Keratinocyte (primary cell): ENCODE measurements at places on chromosomes 11 and 22.

DNA sequence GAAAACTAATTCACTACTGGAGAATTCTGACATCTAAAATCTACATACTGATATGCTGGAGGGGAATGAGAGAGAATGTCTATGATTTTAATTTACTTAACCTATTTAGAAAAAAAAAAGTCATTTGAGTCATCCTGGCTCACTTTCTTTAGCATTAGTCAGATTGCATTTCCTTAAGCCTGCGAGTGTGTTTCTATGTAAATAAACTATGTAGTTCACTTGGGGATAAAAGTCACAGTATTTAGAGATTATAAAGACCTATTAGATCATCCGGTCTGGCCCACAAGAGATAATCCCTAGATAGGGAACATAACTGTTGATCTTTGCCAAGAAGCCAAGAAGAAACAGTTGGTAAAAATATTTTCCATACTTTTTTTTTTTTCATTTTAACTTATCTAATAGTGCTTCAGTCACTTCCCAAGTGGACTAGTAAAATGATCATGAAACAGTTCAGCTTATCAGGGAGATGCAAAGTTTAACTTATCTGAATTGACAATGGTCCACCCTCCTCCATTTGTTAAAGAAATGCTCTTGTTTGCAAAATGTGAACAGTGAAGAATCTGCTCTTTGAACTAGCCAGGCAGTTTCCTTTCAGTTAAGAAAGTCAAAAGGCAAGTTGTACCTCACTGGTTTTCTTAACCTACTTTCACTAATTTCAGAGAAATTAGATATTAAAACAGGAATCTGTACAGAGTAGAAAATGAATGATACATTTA, 21.2 kb upstream of the BLID start:
- DNase-seq, result no peak

- DNase-seq, result no peak
Measured at GRCh38 chr11:116217006-116217405, 555.8 kb downstream of the BUD13 start.

DNA sequence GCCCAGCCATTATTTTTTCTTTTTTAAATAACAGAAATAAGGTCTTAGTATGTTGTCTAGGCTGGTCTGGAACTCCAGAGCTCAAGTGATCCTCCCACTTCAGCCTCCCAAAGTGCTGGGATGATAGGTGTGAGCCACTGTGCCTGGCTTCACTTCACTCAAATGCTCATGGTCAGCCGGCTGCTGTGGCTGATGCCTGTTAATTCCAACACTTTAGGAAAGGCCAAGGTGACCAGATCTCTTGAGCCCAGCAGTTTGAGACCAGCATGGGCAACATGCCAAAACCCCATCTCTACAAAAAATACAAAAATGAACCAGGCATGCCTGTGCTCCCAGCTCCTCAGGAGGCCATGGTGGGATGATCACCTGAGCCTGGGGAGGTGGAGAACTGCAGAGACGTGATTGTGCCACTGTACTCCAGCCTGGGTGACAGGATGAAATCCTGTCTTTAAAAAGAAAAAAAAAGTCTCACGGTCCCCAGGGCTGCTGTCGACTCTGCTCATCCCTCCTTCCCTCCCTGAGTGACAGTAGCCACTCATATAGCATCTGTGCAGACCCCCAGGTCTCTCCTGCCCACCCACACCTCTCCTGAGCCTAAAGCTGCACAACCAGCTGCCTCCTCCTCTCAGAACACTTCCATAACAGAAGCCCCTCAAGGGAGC, 3.6 kb downstream of the YDJC start:
- no peak for DNase-seq

DNA sequence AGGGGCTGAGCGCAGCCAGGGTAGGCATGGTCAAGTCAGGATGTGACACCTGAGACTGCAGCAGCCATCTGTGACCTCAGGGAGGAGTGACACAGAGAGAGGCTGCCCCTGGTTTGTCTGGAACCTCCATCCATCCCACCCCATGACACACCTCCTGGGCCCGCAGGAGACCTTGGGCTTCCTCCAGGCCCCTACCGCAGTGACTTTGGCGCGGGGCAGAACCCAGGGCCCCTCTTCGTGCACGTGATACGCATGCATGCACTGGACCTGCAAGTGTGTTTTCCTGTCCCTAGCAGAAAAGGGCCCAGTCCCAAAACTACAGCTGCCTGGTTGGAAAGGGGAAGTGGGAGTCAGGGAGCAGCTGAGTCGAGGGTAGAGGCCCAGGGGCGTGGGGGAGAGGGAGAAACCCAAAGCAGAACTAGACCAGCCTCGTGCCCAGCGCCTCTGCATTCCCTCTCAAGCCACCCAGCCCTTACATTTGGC, 7.9 kb upstream of the CYTH4 start:
- no peak for DNase-seq

DNA sequence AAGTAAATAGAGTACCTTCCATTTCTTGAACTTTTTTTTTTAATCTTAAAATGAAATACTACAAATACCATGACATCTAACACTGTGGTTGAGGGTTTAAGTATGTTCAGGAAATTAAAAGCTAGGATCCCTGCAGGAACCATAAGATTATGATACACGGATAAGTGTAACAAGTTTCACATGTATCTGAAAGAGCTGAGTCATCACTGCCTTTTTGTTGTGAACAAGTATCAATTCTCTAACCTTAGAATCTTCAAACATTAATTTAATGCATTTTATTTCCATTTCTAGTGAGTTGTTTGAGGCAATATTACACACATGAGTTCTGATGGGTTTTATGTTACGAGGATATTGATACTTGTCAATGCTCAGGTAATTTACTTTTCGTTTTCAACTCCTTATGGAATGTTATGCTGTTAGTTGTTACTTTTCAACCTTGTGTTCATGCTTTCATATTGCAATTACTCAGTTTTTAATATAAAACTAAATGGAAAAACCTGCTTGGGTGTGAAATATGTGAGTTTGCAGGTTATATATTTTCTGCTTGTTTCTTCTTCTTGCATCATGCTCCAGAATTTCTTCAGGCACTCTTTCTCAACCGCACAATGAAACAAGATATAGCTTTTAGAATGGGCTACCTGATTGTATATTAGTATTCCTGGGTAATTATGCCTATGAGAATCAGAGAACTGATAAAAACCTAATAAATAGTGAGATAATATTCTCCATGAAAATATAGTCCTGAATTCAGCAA, 361.3 kb upstream of the MTNR1B start:
- no peak for DNase-seq

GRCh38 chr11:1260023-1260501, 37.2 kb downstream of the MUC5B start:
- no peak for DNase-seq

DNA sequence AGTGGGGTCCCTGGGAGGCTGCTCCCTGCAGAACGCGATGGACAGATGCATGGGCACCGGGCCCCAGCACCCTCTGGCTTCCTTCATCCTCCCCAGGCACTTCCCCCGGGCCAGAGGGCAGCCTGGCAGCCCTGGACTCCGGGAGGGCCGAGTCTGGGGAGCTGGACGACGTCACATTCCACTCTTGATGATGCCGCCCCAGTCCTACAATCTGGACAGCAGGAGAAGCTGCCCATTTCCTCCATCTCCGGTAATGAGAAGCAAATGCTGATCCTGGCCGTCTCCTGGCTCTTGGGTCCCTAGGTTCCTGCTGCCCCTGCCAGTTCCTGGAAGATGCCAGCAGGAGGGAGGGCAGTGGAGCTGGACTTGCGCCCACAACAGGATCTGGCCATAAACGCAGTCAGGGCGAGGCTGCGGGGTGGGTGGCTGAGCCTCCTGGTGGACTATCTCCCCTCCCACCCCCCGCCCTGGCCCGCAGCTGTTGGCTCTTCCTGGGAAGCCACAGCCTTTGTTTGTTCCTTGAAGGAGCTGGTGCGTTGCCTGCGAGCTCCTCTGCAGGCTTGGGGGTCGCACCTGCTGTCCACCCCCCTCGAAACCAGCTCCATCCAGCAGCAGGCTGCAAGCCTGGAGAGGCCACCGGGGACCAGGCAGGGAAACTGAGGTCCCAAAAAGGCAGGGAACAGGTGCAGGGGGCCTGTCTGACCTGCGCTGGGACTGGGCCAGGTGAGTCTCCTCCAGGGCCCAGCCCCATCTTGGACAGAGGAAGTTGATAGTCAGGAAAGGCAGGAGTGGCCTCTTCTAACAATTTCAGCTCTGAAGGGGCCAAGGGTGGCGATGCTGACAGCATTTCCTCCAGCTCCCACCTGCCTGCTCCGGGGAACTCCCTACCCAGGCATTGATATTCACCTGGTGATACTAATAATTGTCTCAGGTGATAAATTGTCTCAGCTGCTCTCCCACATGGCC, 17.9 kb upstream of the MUC6 start:
- no peak for DNase-seq

GRCh38 chr11:35815556-35816315, 128.1 kb upstream of the LDLRAD3 start:
- no peak for DNase-seq

DNA sequence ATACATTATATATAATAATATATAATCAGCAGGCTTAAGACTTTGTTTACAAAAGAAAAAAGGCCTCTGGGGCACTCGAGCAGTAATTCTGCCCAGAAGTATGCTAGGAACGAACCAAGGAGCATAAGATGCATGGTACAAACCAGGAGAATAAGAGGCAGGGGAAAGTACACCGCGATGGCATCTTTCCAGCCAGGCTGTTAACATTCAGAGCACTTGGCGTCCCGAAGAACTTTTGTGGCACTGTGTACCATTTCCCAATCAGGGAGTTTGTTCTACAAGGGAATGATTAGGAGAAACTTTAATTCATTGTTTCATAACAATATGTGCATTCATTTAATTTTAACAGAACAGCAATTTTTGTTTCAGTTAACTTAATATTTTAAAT, 125.1 kb downstream of the WT1 start:
- no peak for DNase-seq

GRCh38 chr11:69378303-69379141, 84.6 kb downstream of the MYEOV start:
- no peak for DNase-seq

DNA sequence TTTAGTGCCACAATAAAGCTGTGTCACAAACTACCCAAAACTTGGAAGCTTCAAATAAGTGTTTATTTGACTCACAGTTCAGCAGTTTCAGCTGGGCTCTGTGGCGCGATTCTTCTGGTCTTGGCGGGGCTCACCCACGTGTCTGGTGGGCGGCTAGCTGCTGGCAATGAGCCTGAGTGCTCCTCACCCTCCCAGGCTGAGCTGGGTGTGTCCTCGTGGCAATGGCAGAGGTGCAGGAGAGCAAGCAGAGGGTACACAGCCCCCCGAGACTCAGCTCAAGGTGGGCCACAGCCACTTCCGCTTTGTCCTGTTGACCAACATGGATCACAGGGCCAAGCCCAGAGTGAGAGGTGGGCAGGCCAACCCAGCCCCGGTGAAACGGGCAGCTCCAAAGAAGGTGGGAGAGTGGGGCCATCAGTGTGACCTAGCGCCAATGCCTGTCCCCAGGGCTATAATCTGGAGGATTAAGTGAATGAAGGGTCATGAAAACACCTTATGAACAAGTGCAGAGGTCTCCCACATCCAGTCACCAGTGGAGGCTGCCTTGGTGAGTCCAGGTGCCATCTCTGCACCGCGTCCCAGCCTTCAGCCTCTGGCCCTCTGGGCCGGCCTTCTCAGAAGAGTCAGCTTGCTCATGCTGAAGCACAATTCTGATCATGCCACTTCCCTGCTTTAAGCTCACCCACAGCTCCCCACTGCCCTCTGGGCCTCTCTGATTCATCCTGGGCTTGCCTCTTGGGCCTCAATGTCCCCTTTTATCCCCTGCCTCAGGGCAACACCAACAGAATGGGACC, 74.6 kb upstream of the RTL6 start:
- DNase-seq, result no peak

DNA sequence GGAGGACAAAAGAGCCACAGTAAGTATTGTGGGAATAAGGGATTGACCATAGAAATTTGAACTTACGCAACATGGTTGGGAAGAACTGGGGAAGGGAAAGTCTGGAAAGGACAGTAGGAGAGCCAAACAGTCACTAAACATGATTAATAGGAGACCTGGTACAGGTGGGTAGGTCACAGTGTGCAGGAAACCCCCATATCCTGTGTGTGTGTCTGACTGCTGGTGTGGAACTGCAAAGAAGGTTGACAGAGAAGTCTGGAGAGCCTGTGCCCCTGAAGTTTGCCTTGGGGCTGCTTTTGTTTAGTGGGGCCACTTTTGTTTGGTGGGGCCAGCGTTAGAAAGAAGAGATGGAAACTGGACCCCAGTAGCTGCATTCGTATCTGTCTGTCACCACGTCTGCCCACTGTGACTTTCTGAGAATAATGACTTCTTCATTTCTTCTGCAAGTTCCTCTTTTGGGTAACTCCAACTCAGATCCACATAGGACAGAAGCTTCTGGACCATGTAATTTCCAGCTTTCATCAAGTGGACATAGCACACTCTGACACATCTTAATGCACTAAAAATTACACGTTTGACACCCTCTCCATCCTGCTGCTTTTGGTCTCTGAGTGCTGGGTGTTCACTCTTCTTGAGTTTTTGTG, 126.8 kb upstream of the RAG2 start:
- no peak for DNase-seq

DNA sequence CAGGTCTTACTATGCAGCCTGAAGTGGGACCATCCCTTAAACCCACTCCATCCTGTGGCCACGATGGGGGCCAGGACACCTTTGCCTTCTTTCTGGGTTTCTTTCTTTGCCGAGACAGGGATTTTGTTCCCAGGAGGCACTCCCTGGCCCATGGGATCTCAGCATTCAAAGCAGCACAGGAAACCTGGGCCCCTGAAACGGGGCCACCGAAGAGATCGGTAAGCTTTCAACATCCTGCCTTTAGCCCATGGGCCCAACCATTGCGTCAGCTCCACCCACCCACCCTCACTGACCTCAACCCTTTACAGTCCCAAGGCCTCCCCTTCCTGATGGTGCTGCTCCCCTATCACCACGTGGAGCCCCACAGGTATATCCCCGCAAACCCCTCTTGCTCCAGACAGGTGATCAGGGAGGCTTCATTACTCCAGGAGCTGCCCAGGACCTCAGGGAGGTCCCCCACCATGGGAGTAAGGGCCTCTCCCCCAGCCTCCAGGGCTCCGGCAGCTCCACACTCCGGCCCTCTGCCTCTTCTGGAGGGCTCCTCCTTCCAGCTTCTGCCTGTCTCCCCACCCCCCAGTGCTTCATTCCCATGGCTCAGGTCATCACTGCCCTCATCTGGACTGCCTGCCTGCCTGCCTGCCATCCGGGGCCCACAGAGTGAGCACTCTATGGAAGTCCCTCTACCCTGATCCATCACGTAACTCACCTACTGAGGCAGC, 42.0 kb upstream of the TUB start:
- DNase-seq, result no peak

GRCh38 chr22:27911330-27911729, 7.7 kb downstream of the PITPNB start:
- no peak for DNase-seq

DNA sequence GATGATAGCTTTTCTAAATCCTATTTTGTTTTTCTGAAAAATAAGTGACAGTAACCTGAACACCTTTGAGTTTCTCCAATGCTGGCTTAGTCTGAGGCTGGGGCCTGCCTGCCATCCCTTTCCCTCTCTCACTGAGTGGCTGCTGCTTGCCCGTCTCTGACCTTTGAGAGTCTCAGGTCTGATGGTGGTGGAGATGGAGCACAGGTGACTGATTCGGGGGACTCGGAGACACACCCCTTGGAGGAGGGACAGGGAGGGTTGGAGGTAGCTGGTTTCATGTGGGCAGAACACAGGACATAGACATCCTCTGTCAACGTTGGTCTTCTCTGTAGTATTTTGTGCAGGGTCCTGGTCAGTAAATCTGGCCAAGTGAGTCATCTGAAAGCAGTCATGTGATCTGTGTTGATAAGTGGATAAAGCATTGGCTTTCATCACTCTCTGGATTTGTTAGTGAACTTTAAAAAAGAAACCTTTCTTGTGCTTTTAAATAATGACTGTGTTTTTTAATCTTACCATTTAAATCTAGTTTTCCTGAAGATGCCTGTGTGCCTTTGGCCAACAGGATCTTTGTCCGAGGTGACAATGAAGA, 47.1 kb upstream of the CLDN5 start:
- DNase-seq, result no peak

- DNase-seq, result no peak
Measured at GRCh38 chr11:9527481-9528135, 45.9 kb upstream of the WEE1 start.
